ENCODE measurements at places on chromosomes 4 and X.

GRCh38 chrX:133813971-133814370 lies 171.4 kb downstream of the GPC3 start:
- DNase-seq, result no peak

DNA sequence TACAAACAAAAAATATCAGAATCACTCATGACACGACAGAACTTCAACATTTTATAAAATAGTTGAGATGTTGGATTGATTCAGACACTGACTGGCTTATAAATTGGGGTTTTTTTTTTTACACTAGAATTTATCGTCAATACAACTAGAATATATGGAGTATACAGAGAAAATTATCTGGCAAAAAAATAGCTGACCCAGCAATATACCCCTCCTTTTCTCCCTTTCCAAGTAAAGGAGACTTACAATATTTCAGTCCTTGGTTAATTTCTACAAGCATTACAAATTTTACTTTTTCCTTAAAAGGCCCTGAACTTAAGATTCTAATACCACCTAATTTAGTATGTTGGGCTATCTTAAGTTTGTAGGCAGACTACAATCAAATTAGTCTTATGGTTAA lies 76.3 kb downstream of the LCORL start:
- no peak for DNase-seq

- no peak for DNase-seq
Observed at GRCh38 chr4:115332078-115332477, 218.7 kb upstream of the NDST4 start.

- DNase-seq, result no peak
Observed at GRCh38 chr4:17932041-17932440, 89.5 kb downstream of the LCORL start.

Measured in activated CD8-positive, alpha-beta memory T cell treated with anti-CD3 and anti-CD28 coated beads for 24 hours (primary cell).